ENCODE measurements at places on chromosomes 7 and 10.
A peak's percentile ranks its signal among the peaks of the same experiment; 100 is the strongest.

GRCh38 chr7:159177284-159177953 lies 32.8 kb upstream of the VIPR2 start:
- no peak for DNase-seq

- peak; percentile 76 for DNase-seq
These were observed 1.4 kb downstream of the STK32C start for GRCh38 chr10:132306343-132306685.

DNA sequence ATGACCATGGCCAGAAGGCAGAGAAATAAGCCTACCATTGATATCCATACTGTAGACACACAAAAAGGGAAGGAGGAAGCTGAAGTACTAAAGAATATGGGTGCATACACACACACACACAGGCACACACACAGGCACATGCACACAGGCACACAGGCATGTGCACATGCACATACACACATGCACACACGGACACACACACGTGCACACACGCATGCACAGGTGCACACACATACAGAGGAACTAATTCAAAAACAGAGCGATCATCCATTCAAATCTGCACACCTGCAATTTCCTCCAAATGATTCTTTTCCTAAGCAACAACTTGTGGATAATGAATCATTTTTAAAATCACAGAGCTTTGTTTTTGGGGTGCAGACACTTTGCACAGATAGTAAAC lies 166.7 kb upstream of the ADARB2 start:
- DNase-seq = no peak

DNA sequence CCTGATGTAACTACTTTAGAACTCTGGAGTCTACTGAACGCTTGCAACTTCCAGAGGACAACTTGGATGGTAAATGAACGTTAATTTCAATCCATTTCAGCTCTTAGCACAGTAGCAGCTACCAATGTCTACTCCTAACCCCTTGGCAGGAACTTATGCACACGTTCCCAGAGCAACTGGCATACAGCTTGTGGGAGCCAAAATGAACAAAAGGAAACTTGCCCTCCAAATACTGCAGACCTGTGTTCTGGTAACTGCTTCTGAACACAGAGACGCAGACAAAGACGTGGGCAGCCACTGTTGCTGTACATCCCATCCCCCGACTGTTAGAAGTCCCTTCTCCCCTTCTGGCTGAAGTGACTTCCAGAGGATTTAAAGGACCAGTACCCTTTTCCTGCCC lies 61.3 kb downstream of the XPNPEP1 start:
- DNase-seq = peak; percentile 9

DNA sequence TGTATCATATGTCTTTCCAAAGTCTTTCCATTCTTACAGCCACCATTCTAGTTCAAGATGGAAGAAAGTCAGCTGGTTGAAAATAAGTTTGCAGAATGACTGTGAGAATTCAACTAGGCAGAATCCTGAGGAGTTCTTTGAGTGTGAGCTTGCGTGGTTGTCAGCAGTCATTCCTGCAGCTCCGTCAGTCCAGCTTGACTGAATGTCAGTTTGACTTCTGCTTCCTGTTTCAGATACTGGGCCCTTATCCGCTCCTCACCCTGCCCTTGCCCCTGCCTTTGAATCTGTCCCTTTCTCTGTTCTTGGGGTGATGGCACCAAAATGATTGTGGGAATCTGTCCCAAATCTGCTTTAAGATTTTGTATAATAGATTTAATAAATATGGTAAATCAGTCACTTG lies 27.8 kb downstream of the SLC26A5 start:
- DNase-seq = no peak

DNA sequence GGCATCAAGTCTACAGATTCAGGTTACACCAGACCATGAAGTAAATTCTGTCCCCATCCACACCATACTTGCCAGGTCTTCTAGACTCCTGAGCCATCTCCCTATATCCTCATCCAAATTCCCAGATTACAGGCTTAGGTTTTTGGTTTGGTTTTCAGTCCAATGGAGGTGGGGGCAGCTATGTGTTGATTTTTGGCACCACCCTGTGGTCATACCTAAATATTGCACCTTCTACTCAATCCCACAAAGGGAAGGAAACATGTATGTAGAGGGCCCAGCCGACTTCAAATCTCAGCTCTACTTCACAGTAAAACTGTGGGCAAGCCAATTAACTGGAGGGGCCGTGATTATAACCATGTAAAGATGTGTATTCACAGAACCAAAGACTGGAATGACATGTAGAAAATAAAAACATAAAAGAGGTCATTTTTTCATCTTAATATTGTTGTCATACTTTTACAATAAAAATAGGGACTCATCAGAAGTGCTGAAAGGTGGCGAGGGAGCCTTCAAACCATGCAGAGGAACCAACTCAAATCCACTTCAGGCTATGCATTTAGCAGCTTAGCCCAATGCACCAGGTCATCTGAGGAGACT lies 19.8 kb downstream of the ERCC6 start:
- no peak for DNase-seq

- no peak for DNase-seq
These were observed 561.2 kb upstream of the PHF14 start for GRCh38 chr7:10412422-10413019.

DNA sequence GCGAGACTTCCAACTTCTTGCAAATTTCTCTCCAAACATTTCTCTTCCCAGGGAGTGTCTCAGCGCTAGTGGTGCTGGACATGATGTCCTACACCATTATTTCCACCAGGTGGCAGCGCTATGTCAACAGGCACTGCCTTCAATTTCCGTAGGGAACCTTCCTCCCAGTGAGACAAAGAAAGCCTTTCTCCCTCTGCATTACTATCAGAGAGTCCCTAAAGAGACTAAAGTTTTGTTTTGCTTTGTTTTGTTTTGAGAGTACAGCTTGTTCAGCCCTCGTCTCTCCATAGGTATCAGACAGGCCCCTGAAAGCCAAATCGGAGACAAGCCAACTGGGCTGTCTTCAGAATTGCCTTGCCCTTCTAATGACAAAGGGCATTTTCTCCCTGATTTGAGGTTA lies 44.2 kb upstream of the GGCT start:
- DNase-seq = no peak

DNA sequence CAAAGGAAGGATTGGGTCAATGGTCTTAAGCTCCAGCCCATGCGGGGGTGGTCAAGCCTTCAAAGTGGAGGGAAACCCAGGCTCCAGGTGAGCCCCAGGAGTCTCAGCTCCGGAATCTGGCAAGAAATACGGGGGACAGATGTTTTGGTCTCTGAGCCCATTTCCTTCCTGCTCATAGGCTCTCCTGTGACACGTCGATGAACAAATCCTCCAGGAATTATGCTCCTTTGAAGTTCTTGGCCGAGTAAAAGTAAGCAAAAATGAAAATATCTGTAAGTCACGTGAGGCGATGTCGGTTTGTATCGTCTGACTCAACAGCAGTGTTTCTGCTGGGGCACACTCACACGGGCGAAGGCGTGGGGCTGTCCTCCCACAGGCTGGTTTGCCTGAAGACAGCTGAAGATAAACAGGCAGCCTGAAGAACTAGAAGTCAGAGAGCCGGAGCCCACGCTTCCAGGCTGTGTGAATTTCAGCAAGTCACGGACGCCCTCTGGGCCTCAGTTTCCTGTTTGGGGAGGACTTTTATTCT lies 52.6 kb upstream of the SMNDC1 start:
- DNase-seq = no peak

DNA sequence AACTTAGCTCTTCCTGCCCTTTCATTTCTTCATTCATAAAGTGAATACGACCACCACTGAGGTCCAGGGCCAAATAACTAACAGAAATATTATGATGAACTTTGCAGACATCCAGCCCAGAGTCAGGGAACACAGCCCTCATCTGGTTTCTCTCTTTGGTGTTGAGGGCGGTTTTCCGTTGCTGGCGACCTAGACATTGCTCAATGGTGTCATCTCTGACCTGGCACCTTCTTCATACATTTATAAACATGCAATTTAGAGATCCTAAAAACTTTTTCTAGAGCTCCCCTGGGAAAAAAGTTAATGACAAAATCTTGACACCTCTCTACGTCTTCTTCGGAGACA lies 324 bp upstream of the TET1 start:
- DNase-seq = peak; percentile 35

DNA sequence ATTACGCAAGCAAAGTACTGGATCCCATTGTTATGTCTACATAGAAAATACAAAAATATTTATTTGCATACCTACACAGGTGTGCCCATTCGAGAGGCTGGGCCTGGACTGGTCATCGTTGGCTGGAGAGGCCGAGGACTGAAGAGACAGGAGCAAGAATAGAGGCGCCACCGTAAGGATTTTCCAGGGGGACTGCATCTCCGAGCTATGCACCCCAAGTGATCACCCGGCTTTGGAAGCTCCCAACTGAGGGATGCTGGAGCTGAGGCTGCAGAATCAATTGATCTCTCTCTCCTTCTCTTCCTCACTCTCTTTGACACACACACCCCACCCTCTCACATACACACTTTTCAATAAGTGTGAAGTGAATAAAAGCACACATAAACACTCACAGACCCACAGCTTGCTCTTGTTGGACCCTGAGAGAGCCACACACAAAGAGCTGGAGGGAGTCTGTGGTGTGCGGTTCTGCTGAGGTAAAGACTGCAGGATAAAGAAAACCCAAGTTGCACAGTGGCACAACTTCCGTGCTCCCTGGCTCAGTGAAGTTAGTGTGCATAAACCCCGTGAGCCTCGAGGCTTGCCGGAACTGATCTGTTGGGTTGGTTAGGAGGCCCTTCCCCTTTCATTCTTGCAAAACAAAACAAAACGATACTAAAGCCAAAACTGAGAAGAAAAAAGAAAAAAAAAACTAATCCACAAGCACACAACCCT lies at the start of gene AOAH:
Gene AOAH (minus strand): TSS at position 544 of the 714 bp plus-strand sequence. CDS start 346 bp downstream, at position 198.
- peak; percentile 66 for DNase-seq
